Right renal cortex interstitium (tissue), 3 donors: ENCODE measurements at places on chromosomes 4 and X. TPM values are rescaled to one million over a fixed set of nuclear protein-coding genes. Genes with fewer than 3 reads are reported as not detected.

Gene PAGE4
- polyA plus RNA-seq: 0.62 TPM

Gene PNMA3
- polyA plus RNA-seq: 24.7 TPM

Gene ERCC6L
- polyA plus RNA-seq: 4.8 TPM

Gene WFS1
- polyA plus RNA-seq: 21.0 TPM

Gene PABPC4L
- 11.9 TPM for polyA plus RNA-seq

Gene PROM1
- 38.1 TPM for polyA plus RNA-seq

Gene RTL5
- polyA plus RNA-seq: 23.0 TPM

Gene NWD2
- polyA plus RNA-seq: 0.25 TPM

DNA sequence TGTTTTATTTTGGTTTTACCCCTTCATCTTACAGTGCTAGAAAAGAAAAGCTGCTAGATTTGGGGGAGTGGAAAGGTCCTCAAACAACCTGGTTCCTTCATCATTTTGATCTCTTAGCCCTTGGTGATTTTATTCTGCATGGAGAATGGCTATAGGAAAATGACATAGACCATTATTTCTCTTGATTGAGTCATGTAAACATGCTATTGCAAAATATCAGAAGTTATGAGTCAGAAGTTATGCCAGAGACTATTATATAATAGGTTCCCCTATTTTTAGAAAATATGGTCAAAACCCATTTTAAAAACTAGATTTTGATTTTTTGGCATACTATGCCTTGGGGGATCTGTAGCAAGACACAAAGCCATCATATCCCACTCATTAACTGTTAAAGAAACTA is 83.7 kb upstream of the FAM9C start:
- no peak for DNase-seq

DNA sequence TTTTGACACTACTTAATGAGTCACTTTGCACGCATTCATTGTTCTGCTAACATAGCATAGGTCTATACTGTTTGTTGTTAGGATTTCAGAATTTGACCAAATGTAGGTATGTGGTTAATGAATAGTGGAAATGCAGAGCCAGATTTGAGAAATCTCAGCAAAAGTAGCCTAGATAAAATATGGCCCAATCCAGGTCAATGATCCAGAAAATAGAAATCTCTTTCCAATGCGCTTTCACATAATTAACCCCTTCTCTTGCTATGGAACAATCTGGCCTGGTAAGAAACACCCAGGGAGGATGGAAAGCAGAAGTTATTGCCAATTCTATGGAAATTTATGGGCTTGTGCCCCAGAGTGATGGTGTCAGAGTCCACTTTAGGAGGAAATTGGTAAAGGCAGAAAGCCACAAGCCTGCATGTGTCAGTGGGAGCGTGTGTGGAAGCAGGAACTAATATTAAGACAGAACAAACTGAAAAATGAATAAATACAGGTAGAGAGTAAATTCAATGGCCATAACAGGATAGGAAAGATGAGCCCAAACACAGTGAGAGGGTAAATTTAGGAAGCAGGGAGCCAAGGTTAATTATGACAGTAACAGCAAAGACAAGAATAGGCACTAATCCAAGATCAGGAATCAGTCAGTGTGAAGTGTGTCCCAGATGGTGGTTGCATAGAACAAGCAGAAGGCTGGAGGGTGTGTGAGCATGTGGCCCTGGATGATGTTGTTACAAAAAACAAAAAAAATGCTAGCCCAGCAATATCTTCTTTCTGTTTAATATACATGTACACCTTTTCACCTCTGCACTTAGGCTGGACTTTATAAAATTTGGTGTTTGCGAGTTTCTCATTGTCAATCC is 102.9 kb downstream of the SYTL5 start:
- DNase-seq: no peak

- DNase-seq: no peak
These were observed 60.3 kb downstream of the SH3KBP1 start for GRCh38 chrX:19827088-19827487.

DNA sequence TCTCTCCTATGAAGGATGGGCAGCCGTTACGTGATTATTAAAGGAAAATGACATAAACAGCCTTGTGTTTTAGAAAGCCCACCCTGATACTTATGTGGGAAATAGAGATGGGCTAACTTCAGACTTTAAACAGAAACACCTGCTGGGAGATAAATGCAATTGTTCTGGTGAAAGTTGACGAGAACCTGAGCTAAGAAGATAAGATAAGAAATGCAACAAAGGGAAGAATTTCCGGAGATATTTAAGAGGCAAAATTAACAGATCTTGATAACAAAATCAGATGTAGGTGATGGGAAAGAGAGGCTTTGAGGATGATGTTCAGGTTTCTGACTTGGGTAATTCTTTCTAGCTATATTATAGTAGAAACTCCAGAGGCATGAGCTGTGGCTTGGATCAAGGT is 102.7 kb upstream of the SLC7A11 start:
- DNase-seq: no peak

DNA sequence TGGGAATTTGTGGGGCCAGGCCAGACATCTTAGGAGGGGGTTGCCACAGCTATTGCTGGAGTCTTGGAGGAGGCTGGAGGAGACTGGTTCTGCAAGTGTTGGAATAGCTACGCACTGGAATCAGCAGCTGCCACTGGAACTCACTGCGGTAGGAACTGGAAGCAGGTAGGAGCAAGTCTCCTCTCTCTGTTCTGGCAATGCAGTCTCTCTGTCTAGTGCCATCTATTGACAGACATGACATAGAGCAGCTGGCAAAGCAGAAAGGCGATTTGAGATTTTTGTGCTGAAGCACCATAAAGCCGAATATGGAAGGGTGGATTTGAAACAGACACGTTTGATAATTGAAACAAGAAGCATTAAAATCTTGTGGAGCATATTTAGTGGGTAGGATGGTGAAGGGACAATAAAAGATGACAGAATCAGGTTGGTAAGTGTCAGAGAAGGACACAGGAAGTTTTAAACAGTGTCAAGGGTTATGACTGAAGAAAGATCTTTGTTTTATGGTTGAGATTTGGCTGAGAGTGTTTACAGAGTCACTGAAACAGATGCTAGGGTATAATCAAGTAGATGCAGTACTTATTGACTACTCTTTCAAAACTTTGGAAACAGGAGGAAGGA is 23.5 kb upstream of the SYNPO2 start:
- no peak for DNase-seq

DNA sequence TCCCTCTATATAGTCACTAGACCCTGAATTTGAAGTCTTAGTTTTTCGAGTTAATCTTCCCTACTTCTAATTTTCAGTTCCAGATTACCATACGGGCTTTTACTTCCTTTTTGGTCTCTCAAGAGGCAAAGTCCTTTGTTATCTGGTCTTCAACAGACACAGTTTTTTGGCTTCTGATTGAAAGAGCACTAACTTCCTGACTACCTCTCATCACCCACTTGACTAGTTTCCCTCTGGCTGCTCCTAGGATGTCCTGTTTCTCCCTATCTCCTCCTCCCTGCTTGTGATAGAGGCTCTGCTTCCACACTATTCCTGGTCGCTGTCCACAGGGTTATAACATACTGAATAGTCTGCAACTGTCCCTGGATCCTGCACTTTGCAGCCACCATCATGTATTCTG is 16.7 kb upstream of the WDR44 start:
- no peak for DNase-seq

DNA sequence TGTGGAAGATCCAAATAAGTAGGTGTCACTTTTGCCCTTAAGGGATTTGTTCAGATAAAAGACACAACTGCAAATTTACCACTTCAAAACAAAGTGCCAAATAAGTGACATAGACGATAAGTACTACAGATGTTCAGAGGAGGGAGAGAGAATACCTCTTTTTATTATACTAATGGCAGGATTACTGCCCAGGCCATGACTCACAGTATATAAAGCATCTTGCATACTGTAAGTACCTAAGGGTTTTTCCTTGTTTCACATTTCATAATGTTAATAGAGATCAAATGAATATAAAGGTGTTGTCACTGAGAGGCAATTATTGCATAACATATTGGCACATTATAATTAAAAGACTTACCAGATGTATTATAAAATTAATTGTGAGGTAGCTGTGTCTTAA is 46.4 kb downstream of the PTPN13 start:
- no peak for DNase-seq

DNA sequence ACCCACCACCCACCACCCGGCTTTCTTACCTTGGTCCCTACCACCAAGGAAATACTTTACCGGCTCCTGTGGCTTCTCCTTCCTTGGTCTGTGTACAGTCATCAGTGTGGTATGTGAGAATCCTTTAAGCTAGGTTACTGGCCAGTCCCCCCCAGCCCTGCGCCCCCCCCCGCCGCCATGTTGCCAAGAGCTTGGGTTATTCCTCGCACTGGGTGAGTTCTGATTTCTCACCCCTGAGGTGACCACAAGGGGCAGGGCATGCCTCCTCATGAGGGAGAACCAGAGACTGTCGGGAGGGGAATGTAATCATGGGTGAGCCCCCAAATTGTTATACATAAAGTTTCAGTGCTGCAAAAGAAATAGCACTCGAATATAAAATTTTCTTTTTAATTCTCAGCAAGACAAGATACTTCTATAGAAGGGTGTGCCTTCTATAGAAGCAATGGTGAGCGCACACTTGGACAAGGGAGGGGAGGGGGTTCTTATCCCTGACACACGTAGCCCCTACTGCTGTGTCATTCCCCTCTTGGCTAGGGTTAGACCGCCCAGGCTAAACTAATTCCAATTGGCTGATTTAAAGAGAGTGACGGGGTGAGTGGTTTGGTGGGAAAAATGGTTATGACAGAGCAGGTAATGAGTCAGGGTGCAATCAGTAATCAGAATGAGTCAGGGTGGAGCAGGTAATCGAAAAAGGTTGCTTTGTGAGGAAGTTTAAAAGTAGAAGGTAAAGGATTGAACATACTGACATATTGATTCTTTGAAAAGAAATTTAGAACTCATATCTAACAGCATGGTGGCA is 133.2 kb downstream of the KDM6A start:
- DNase-seq: no peak

DNA sequence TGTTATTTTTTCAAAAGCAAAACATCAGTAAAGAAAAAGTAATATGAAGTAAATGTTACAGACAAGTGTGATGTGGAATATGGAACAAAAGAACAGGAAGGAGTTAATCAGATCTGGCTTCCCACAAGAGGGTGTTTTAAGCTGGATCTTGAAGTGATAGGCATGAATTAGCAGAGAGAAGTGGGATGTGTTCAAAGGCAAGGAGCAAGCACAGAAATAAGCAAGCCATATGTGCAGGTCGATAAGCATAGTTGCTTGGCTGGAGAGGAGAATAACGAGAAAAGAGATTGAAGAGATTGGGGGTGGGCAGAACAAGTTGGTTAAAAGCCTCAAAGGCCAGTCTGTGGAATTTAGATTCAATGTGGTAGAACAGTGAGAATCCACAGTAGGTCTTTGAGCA is 60.9 kb upstream of the PRPS1 start:
- no peak for DNase-seq

DNA sequence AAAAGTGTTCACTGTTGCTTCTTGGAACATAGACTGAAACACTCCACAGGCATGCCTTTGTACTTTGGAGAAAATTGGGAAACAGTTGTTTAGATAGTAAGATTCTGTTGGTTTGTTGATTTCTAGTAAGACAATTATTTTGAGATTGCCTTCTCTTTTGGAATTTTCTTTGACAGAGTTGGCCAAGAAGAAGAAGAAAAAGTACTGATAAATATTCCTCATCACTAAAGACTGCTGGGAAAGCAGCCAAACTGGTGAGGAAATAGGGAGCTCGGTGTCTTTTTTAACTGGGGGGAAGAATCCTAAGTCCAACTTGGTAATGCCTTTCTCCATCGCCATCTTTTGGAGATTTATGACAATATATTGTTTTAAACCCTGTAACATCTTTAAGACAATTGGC is 370.7 kb downstream of the GPAT3 start:
- no peak for DNase-seq

GRCh38 chr4:26885912-26886274 is 25.3 kb downstream of the STIM2 start:
- DNase-seq: no peak

DNA sequence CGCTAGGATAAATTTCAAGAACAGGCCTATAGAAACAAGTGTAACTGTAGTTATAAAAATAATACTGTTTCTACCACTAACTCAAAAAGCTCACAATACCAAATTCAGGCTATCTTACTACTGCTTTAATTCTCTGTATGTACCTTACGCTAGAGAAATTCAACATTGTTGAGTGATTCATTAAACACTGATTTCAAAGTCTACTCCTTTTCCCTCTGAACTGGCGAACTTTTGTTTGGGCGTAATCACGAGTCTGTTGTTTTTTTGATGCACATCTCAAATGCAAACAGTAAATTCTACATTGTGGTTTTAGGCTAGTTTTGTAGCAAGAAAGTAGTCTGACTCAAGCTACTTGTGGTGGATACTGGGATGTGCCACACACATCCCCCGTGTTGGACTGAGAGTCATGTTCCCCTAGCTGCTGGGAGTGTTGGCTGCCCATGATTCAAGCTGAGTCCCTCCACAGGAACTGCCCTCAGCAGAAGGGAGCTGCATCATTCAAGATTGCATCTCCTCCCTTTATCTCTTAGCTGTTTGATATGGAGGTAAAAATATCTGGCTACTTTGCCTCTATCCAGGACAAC is 406.1 kb downstream of the RAPGEF2 start:
- no peak for DNase-seq

- DNase-seq: no peak
These were observed 128.0 kb downstream of the ARHGEF9 start for GRCh38 chrX:63656871-63657580.
